ENCODE measurements at places on chromosomes 6 and 20.

- DNase-seq: peak; percentile 79
Observed at GRCh38 chr6:106512048-106512967, 117.0 kb downstream of the RTN4IP1 start.

DNA sequence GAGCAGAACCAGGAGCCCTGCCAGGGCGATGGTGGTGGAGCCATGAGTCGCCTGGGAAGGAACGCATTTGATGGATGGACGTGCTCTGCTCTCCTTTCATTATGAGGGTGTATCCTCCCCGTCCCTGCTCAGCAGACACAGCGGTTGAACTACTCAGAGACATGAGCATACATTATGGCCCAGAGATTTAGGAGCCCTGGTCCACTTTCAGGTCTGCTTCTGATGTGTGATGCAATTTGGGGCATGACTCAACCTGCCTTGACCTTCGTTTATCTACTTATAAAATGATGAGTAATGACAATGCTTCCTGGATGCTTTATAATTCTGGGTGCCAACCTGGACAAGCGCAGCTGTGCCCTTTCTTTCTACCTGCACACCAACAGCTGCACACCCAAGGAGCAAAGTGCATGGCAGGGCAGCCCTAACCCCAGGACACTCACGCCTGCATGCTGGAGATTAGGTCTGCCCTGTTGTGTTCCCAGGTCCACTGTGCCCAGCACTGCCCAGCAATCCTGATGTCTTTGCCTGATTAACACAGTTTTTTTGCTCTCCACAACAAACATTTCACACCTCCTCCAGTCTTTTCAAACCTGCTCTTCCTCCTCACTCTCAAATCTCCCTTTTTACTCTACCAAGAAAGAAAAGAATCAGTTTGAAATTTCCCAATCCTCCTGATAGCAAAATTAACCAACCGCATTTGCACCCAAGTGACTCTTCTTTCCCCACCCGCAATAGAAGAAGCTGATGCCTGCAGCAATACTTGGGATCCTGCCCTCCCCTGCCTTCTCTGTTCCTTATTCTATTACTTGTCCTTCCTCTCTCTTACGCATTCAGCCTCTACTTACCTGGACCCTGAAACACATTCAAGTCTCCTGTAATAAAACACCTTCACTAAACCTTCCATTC is 81.2 kb downstream of the EZR start:
- no peak for DNase-seq

DNA sequence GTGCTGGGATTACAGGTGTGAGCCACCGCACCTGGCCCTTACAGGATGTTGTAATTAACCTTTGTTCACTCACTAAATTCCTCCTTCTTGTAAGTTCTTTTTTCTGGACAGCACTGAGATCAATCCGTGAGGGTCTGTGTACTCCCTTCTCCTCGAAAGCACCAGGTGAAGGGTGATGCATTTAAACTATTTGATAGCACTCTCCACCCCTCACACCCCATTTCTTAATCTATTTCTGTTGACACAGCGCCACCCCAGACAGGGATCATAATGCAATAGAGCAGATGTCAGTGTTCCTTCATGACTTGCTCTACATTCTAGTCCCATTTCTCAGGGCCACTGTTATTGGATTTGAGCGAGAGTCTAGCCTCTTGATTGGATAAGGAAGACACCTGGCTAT is 46.3 kb downstream of the PPP1R14C start:
- DNase-seq: no peak

DNA sequence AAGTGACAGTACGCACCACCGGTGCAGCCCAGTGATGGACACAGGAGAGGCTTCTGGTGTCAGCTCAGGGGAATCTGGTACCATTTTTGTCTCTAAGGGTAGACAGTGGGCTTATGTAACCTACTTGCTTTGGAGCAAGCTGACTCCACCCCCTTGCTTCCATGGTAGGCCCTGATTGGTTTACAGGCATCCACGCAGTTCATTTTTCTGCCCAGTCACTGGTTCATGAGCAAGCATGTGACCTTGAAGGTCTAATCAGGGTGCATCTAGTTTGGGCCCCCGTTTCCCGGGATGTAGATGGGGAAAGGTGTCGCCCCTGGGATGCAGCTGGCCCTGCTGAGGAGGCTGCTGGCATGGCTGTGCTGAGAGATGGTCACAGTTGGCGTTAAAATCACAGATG is 244.8 kb upstream of the KCNG1 start:
- no peak for DNase-seq

GRCh38 chr6:143146186-143146851 is 85.6 kb downstream of the AIG1 start:
- DNase-seq: no peak

DNA sequence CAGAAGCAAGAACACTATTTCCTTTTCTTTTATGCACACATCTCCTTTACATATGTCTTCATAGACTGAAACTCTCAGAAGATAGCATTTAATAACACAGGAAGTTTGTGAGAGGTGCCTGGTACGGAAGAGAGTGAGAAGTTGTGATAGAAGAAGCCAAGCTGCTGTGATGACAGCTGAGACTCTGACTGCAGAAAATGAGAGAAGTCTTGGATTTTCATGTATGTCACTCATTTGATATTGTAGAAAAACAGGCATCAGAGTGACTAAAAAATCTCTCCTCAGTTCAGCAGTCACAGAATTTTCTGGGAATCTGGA is 154.9 kb upstream of the BMP2 start:
- no peak for DNase-seq

- no peak for DNase-seq
Observed at GRCh38 chr20:44649126-44649525, 2.4 kb downstream of the ADA start.
